Stimulated activated CD4-positive, alpha-beta T cell treated with anti-CD3 and anti-CD28 coated beads, Interleukin-1b, Interleukin-23, amount 100 ng/mL, for 24 hours (primary cell): ENCODE measurements at places on chromosomes 11 and 22.

- DNase-seq, result peak; percentile 94
Observed at GRCh38 chr11:64341851-64342791, 2.1 kb downstream of the CCDC88B start.

DNA sequence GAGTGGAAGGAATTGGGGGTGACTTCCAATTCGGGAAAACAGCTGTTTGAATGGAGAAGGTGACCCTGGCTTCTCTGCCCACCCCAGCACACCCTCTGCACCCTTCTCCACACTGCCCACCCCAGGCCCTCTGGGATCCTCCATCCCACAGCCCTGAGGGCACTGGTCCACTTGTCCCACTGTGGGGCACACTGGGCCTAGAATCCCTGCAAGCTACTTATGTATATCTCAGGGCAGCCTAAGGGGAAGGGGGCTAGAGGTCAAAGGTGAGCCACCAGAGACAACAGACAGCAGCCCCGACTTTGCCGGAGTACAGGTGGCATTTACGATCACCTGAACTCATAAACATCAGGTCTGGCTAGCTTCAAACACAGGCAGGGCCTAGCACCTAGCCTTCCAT is 673 bp upstream of the SCUBE2 start:
- no peak for DNase-seq

- no peak for DNase-seq
Observed at GRCh38 chr11:107928767-107929507, 689 bp downstream of the RAB39A start.

GRCh38 chr22:35315855-35316745 is 16.4 kb downstream of the TOM1 start:
- no peak for DNase-seq

GRCh38 chr11:19315511-19315910 is 74.8 kb upstream of the E2F8 start:
- no peak for DNase-seq

GRCh38 chr11:72741849-72742512 is 10.2 kb downstream of the ARAP1 start:
- no peak for DNase-seq

- DNase-seq, result no peak
Observed at GRCh38 chr11:115317277-115318185, 186.7 kb downstream of the CADM1 start.

DNA sequence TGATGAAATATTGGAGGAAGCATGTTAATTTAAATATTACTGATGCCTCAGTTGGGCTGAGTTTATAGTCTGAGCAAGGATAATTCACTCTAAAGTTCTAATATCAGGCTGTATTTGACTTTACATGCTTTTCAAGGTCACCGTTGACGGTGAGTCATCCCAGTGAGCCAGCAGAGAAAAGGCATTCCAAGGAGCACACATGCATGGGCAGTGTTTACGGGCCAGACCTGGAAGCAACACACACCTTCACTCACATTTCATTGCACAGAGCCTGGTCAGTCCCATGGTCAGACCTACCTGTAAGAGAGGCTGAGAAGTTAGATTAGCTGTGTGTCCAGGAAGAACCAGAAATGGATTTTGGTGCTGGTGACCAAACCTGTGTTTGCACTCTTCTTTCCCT is 53.5 kb downstream of the COMMD9 start:
- no peak for DNase-seq

DNA sequence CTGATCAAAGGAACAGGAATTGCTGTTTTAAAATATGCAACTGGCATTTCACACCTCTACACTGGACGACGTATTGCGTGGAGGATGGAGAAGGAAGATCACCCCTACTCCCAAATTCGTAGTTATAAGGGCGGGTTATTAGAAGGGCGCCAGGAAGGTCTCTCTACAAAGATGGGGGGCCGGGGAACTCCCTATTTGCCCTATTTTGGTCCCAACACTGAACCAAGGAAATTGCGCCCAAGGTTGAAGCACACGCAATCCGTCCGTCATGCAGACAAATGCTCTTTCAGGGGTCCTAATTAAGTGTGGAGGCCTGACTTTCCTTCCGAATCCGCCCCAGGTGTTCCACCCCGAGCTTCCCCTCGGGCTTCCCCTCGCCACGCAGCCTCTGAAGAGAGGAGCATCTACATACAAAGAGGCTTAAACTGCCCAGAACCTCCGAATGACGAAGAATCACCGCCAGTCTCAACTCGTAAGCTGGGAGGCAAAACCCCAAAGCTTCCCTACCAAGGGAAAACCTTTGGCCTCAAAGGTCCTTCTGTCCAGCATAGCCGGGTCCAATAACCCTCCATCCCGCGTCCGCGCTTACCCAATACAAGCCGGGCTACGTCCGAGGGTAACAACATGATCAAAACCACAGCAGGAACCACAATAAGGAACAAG is 396 bp downstream of the NPAT start:
- no peak for DNase-seq

DNA sequence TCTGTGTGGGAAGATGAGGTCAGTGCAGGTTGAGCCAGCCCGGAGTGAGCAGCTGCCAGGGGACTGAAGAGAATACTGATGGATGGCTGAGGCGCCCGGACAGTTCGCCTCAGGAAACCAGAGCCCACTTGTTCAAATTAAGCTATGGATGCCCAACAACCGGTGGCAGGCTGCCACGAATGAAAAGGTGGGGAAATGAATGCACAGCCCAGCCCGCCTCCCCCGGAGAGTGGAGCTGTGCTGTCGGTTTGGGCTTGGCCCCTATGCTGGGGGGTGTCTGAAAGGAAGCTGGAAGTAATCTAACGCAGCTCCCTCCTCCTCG is 21.9 kb downstream of the HSPA8 start:
- no peak for DNase-seq

DNA sequence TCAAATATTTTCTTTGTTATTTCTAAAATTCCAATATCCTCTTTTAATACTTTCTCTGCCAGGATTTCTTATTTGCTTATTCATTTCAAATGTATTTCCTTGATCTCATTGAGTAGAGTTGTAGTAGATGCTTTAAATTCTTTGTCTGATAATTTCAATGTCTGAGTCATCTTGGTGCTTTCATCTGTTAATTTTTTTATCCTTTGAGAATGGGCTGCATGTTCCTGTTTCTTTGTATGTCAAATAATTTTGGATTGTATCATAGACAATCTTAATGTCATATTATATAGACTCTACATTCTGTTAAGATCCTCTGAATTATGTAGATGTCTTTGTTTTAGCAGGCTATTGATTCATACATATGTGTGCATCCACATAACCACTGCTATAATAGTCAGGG is 57.5 kb downstream of the MYEOV start:
- no peak for DNase-seq

DNA sequence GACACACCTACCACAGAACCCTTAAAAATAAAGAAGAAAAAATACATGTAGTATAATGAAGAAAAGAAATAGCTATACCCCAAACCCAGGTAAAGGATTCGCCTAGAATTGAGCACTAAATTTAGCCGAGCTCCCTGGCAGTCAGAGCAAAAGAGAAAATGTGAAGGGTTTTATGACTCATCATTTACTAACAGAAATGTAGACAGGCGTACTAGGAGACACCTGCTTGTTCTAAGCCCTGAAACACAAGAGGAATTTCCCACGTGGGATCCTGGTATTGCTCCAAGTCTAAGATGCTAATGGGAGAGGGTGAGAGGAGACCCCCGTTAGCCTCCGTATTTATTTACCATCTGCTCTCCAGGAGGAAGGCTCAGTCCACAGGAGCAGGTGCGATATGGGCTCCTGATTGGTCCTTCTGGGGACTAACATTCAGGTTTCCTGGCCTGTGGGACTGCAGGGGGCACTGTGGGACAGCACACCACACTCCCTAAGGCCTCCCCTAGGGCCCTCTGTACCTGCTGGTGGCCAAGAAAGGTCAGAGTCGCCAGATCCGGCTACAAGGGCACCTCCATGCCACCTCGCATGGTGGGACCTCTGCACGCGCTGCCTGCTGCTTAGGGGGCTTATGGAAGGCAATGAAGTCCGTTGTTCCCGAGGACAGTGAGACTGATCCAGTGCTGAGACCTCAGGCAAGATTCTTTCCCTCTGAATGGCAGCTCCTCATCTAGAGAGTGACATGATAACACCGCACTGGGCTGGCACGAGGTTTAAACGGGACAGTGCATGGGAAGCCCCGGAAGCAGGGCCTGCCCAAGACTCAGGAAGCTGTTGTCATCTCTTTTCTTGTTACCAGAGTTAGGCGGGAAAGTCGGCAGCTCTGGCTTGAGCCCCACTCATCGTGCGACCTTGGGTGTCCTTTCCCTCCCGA is 25.8 kb downstream of the KCNC1 start:
- no peak for DNase-seq

GRCh38 chr11:119206511-119207414 is 624 bp downstream of the CBL start:
- DNase-seq, result peak; percentile 35

DNA sequence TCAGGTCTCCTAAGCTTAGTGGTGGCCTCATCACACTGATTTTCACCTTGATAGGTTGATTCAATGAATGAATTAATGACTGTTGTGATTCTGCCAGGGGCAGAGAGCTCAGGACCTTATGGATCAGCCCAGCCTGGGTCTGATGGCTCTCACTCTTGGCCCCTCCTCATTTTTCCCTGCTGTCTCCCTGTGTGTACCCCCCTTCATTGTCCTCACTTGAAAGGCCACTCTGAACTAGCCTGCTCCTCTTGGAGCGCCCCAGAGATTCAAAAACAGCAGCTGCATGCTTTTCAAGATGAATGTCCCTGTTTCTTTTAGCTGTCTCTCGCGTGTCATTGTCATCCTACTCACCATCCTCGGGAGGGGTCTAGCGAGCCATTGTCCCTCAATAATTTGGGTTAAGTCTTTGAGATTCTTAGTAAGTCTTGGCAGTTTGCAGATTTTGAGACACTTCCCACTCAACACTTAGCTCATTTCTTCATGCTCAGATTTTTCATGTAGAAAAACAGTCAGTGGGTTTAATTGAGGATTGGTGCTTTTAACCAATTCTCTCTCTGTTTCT is 42.5 kb upstream of the MICAL2 start:
- DNase-seq, result no peak

- no peak for DNase-seq
Observed at GRCh38 chr11:78460471-78460870, 42.9 kb upstream of the GAB2 start.

DNA sequence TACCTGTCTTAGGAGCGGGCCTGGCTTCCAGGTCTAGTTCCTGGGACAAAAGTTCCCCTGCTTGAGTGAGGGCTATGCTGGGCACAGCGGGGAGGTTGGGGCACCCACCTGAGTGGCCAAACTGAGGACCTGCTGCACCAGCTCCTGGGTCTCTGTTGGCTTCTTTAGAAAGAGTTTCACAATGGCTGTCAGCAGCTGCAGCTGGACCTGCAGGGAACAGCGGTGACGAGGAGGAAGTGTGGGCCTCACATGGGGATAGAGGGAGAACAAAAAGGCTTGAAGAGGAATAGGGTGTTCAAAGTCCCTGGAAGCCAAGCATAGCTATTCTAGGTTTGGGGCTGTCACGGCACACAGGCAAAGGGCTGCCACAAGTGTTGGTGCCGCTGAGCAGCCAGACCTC is 26.7 kb upstream of the RASL10A start:
- DNase-seq, result no peak

DNA sequence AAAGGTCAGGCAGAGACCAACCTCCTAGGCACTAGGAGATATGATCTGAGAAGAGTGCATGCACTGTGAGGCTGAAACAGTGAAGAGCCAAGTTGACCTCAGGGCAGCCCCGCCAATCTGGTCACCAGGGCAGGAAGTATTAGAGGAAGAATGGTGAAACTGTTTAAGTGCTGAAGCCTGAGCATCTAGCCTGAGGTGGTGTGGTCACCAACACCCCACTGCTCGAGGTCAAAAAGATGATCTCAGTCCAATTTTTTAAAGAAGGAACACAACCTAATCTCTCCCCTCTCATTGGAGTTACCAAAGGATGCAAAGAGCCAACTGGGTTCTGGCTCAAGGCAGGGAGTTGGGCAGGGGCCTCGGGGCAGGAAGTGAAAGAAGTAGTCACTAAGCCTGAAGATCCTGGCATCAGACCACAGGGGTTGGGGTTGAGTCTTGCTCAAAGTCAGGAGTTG is 4.0 kb downstream of the APBB1 start:
- no peak for DNase-seq

DNA sequence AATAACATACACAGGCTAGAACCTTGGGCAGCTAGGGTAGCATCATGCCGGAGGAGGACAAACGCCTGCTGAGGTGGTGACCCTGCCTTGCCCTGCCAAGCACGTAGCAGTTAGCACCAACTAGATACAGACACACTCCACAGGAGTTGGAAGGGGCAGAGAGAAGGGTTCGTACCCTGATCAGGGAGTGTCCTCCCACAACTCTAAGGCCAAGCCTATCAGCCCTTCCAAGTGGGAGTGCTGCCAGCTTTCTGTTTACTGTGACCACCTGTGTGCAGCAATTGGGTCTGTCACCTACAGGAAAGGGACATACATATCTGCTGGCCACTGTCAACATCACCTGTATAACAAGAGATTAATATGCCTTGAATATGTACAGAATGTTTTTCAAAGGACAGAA is 1.9 kb upstream of the THAP7 start:
- DNase-seq, result no peak

DNA sequence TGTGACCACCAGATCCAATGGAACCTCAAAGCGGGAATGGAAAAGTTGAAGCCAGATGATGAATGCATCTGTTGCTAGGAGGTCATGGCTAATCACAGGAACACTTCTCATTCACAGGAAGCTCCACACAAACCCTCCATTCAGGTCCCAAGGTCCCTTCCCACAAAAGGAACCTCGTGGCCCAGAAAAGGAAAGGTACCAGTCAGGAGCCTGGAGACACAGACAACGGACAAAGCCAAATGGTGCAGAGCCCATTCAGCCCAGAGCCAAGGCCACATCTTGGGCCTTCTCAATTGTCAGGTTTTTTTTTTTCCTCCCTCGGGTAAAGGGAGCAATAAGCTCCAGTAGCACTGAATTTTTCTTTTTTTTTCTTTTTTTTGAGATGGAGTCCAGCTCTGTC is 87.0 kb downstream of the FAM168A start:
- no peak for DNase-seq

DNA sequence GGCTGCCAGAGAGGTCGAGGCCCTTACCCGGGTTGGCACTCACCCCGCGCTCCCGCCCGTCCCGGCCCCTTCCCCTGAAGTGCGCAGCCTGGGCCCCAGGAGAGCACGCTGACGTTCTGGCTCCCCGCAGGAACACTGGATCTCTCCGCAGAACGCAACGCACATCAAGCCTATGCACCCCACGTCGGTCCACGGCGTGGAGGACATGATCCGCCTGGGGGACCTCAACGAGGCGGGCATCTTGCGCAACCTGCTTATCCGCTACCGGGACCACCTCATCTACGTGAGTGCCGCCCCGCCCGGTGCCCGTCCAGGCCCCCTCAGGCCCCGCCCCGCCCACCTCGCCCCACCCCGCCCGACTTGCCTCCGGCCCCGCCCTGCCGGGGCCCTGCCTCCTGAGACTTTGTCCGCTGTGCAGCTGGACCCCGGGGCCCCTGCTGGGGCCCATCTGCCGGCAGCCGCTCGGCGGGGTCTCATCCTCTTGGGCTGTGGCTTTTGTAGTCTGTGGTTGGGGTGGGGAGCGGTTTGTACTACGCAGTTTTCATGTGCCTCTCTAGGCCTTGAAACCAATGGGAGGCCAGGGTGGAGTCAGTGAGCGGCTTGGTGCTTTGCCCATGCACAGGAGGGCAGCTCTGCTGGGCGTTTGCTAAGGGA is 19.7 kb downstream of the MYO7A start:
- peak; percentile 6 for DNase-seq
